ENCODE measurements at places on chromosomes 12 and 14. TPM values are rescaled to one million over a fixed set of nuclear protein-coding genes. Genes with fewer than 3 reads are reported as not detected.

- no peak for DNase-seq
These were observed 54.3 kb downstream of the DRAM1 start for GRCh38 chr12:101931498-101932326.

- DNase-seq = no peak
These were observed 107.3 kb downstream of the ZFP36L1 start for GRCh38 chr14:68685419-68686204.

- no peak for DNase-seq
These were observed 111.7 kb downstream of the SEC23A start for GRCh38 chr14:38991299-38991698.

DNA sequence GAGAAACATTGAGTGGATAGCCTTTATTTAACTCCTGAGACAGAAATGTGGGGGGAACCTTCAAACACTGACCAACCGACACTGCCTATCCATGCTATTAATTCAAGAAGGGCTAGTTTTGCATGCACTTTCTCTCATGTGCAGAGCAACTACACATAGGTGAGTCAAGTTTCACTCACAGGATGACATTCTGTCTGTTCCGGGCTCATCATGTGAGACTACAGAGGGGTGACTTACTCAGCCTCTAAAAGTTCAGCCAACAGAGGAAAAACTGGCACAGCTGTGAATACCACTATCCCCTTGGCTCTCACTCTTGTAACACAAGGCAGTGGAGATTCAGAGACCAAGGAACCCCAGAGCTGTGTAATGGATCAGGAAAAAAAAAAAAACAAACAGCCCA lies 13.3 kb downstream of the BEST3 start:
- peak; percentile 21 for DNase-seq

- DNase-seq = peak; percentile 41
These were observed 149.0 kb upstream of the PRMT8 start for GRCh38 chr12:3342051-3342450.

DNA sequence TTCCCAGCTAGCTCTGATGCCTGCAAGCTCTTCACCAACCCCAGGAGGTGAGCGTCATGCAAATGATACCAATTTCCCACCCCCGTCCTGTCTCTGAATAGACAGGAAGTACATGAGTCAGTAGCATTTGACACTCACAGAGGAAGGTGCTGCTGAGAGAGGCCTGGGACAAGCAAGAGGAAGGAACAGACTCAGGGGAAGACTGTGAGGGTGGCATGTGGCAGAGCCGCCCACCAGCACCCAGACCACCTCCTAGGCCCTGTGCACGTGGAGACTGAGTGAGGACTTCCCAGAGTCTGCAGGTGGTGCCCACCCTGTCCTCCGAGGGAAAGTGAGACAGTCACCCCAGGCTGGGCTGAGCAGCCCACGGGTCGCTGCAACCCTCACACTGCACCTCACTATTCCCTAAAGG lies 199.5 kb upstream of the SFSWAP start:
- DNase-seq = no peak

GRCh38 chr12:68868043-68868790 lies 60.2 kb downstream of the MDM2 start:
- no peak for DNase-seq

Gene GPATCH2L
- polyA plus RNA-seq = 19.9 TPM

DNA sequence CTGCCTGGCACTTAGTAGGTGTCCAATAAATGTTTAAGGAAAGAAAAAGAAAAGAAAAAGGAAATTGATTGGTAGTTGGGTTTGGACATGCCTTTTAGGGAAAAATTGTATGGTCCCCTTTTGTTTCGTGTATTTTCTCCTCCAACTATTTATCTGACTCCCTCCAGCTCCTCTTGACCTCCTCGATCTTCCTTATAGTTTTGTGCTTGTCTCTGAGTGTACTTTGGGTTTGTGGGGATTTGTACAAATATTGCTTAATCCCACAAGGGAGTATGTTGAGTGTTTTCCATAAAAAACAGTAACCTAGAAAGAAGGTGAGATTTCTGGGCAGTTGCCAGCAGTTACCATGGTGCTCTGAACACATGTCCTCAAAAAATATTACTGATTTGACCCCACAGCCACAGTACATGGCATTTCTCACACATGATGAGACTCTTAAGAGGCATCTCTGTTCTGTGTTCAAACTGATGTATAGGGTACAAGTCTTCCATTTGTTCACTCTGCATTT lies 15.7 kb downstream of the PLEKHG7 start:
- DNase-seq = no peak

DNA sequence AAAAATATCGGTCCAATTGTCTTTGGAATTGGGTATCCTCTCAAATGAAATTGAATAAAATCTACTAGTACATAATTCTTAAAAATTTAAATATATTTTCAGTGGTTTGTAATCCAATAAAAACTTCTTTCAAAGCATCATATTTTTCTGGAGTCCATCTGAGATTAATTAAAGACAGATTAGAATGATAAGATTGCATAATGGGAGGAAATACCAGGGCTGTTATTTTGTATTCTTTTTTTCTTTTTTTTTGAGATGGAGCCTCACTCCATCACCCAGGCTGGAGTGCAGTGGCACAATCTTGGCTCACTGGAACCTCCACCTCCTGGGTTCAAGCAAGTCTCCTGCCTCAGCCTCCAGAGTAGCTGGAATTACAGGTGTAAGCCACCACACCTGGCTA lies 103.8 kb downstream of the TMTC3 start:
- no peak for DNase-seq

Gene EGLN3
- polyA plus RNA-seq = 44.7 TPM

- no peak for DNase-seq
These were observed 5.4 kb downstream of the SRSF5 start for GRCh38 chr14:69772082-69773017.

DNA sequence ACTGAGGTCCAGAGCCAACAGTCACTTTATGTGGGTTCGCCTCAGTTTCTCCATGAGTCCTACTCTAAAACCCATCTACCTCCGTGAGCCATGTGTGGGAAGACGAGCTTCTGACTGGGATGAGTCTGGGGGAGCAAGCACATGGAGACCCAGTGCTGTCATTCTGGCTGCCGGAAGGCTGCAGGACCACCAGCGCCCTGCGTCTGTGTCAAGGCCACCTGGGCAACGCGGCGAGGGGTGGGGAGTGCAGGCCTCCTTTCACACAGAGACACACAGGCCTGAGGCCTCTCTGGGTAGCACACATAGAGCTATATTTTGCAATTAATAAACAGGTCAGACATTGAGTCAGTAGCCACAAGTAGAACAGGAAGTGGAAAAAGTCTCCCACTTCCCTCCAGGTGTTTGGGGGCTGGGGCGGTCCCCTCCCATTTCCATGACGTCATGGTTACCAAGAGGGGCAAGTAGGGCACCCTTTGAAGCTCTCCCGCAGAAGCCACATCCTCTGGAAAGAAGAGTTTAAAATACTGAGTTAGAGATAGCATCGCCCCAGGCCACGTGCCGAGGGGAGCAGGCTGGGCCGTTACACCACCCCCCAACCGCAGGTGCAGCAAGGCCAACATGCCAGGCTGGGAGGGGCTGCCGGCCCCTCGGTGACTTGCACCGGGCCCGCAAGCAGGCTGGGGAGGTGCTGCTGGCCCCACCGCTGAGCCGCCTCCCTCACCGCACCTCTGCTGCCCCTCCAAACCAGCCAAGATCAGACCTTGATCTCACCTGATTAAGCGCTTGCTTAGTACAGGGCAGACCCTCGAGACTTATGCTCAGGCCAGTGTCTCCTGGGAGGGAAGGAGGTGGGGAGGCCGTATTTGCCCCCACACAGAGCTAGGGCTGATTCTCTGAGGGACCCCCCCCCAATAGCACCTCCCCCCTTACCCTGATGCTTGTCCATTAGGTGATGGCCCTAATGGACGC lies 32.7 kb downstream of the DAD1 start:
- no peak for DNase-seq

Measured in muscle of arm (tissue), 14 donors.